ENCODE measurements at places on chromosomes 5 and 9. TPM values are rescaled to one million over a fixed set of nuclear protein-coding genes. Genes with fewer than 3 reads are reported as not detected.

Gene PCDHGA2
- total RNA-seq = 0.18 TPM

- H3K4me1 ChIP-seq = no peaks in the 10 kb centered on the region
- no peaks in the 10 kb centered on the region for H3K36me3 ChIP-seq
- H3K27ac ChIP-seq = no peak overlapping the region
- DNase-seq = no peak
- H3K27me3 ChIP-seq = no peaks in the 10 kb centered on the region
These were observed 1336.2 kb upstream of the C9orf72 start for GRCh38 chr9:28909526-28909925.

DNA sequence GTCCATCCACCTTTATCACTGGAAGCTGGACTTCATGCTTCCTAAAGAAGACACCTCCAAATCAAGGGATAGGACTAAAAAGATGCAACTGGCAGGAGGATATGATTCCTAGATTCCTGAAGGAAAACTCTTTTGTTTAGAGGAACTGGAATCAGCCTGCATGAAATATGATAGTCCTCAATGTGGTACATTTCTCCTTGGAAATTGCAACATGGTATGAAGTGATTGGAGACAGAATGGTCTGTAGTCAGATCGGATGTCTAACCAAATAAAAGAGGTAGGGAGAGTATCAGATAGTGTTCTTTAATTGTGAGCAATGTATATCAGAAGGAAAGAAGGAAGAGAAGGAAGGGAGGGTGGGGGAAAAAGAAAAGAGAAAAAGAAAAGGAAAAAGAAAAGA is 116.1 kb upstream of the FSTL4 start:
- H3K4me1 ChIP-seq = no peaks in the 10 kb centered on the region
- no peak for DNase-seq
- H3K4me3 ChIP-seq = no peak overlapping the region
- peaks cover 9% of the 10 kb centered on the region for H3K36me3 ChIP-seq
- peaks cover 17% of the 10 kb centered on the region for H3K27me3 ChIP-seq

DNA sequence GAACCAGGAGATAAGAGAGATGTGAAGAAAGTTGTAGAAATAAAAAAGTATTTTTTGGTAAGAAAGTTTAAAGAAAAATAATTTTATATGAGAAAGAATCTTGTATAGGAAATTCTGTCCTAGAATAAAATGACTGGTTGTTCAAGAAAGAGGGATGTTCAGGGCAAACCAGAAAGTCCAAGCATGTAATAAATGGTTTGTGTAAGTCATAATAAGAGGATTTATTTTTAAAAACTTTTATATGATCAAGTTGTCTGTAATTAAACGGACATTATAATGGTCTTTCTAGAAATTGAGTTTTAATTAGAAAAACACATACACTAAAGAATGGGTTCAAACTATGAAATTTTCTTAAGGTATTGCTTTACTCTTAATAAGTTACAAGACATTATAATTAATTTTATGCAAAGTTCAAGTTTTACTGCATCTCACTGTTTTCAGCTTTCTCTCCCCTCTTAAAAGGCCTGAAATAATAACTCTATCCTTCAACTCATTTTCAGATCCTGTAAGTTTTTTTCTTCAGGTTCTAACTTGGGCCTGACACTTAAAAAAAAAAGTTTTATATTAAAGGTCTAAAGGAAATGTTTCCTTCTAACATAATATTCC is 56.1 kb upstream of the ZNF300 start:
- peaks cover 6% of the 10 kb centered on the region for H3K4me1 ChIP-seq
- no peak overlapping the region for H3K27ac ChIP-seq
- no peak for DNase-seq
- no peaks in the 10 kb centered on the region for H3K36me3 ChIP-seq
- H3K27me3 ChIP-seq = peaks cover 5% of the 10 kb centered on the region
